ENCODE measurements at places on chromosomes 4 and X.

GRCh38 chrX:47093248-47093647 lies 15.0 kb downstream of the RGN start:
- no peak for DNase-seq
- no peaks in the 10 kb centered on the region for H3K27me3 ChIP-seq
- no peak overlapping the region for H3K4me3 ChIP-seq

DNA sequence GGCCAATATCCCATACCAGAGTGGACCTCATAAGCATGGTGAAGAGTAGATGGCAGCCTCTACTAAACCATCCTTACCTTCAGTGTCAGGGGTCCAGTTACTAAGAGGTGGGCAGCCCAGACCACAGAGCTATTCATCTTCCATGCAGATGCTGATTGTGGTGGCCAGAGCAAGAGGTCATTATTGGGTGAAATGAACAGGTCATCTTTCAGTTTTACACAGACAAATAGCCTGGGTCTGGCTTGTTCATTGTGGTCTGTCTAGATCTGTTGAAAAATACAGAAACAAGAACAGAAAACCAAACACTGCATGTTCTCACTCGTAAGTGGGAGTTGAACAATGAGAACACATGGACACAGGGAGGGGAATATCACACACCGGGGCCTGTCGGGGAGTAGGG lies 71.3 kb downstream of the PAK3 start:
- peaks cover 2% of the 10 kb centered on the region for H3K27me3 ChIP-seq
- H3K36me3 ChIP-seq = no peaks in the 10 kb centered on the region
- no peak for DNase-seq
- H3K27ac ChIP-seq = no peak overlapping the region

- no peak overlapping the region for H3K27ac ChIP-seq
- no peaks in the 10 kb centered on the region for H3K27me3 ChIP-seq
- no peaks in the 10 kb centered on the region for H3K4me1 ChIP-seq
Measured at GRCh38 chr4:28221536-28221935, 1360.9 kb downstream of the STIM2 start.

- no peak for DNase-seq
- no peaks in the 10 kb centered on the region for H3K4me1 ChIP-seq
- H3K27me3 ChIP-seq = no peaks in the 10 kb centered on the region
Measured at GRCh38 chr4:173319696-173320095, 14.5 kb downstream of the HMGB2 start.

- no peak for DNase-seq
- H3K4me3 ChIP-seq = no peak overlapping the region
- H3K27me3 ChIP-seq = no peaks in the 10 kb centered on the region
- H3K4me1 ChIP-seq = peaks cover 3% of the 10 kb centered on the region
- no peaks in the 10 kb centered on the region for H3K36me3 ChIP-seq
Measured at GRCh38 chrX:71504346-71504745, 28.6 kb upstream of the OGT start.

DNA sequence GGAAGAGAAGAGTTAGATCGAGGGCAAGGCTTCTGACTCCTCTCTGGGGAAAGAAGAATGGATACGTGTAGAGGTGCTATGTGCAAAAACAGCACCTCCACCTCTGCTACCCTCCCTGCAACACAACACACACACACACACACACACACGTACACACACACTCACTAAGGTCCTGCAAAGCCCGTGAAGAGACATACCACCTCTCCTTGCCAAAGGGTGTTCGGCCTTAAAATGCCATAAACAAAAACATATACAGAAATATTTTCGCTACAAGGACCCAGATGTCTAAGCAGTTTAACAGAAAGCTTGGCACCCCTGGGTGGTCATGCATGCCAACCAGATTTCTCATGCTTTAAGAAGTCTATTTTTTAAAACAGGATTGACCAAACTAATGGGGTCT lies 1.5 kb downstream of the TIFA start:
- peak overlapping the region; percentile 97 for H3K27ac ChIP-seq
- peaks cover 46% of the 10 kb centered on the region for H3K4me1 ChIP-seq

- no peaks in the 10 kb centered on the region for H3K36me3 ChIP-seq
- DNase-seq = no peak
- H3K27ac ChIP-seq = no peak overlapping the region
- no peak overlapping the region for H3K4me3 ChIP-seq
Measured at GRCh38 chr4:77431546-77431945, 174.1 kb upstream of the CXCL13 start.

GRCh38 chrX:136207546-136207945 lies 43.7 kb downstream of the MAP7D3 start:
- H3K27me3 ChIP-seq = no peaks in the 10 kb centered on the region
- H3K4me1 ChIP-seq = peaks cover 22% of the 10 kb centered on the region
- no peak overlapping the region for H3K27ac ChIP-seq
- H3K4me3 ChIP-seq = no peak overlapping the region

DNA sequence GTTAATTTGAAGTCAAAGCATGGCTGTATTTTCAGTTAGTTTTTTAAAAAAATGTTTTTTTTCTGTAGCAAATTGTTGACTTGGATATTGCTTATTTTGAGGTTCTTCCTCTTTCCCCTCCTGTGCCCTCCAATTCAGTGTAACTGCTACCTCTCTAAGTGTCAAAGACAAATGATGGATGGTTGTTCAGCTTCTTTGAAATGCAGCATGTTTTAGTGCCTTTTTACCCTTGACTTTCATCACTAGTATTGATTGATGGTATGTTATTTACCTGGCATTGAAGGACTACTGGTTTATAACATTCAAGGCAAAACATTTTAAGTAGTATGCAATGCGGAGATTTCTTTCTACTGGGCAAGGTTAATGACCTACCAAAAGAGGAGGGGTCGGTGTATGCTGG lies 281.0 kb upstream of the FAT1 start:
- no peaks in the 10 kb centered on the region for H3K4me1 ChIP-seq
- no peak overlapping the region for H3K27ac ChIP-seq

DNA sequence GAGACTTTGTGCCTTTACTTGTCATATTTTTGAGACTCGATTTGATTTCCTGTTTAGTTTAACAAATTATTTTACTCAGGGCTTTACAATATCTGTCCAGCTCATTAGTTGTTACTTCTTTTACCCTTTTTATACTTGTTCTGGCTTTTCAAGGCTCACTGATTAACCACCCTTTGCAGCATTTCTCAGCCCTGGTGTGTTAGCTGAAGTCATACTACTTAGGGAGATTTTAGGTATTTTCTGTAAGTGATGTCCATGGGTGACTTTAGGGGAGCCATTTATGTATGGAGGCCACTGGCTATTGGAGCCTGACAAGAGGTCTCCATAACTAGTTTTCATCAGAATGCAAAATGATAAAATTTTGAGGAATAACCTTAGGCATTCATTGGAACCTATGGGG lies 147.2 kb downstream of the RPA4 start:
- no peaks in the 10 kb centered on the region for H3K27me3 ChIP-seq
- H3K4me1 ChIP-seq = no peaks in the 10 kb centered on the region
- H3K4me3 ChIP-seq = no peak overlapping the region
- H3K27ac ChIP-seq = no peak overlapping the region
- H3K36me3 ChIP-seq = peaks cover 3% of the 10 kb centered on the region

- no peak overlapping the region for H3K27ac ChIP-seq
- peaks cover 6% of the 10 kb centered on the region for H3K4me1 ChIP-seq
- no peak overlapping the region for H3K4me3 ChIP-seq
- H3K27me3 ChIP-seq = no peaks in the 10 kb centered on the region
- H3K36me3 ChIP-seq = no peaks in the 10 kb centered on the region
- no peak for DNase-seq
Measured at GRCh38 chrX:7139202-7140081, 8.1 kb upstream of the STS start.

- peaks cover 7% of the 10 kb centered on the region for H3K27me3 ChIP-seq
- no peak overlapping the region for H3K4me3 ChIP-seq
- H3K27ac ChIP-seq = no peak overlapping the region
- DNase-seq = no peak
- H3K36me3 ChIP-seq = no peaks in the 10 kb centered on the region
- H3K4me1 ChIP-seq = peaks cover 3% of the 10 kb centered on the region
Measured at GRCh38 chr4:112083587-112084347, 61.5 kb upstream of the FAM241A start.

DNA sequence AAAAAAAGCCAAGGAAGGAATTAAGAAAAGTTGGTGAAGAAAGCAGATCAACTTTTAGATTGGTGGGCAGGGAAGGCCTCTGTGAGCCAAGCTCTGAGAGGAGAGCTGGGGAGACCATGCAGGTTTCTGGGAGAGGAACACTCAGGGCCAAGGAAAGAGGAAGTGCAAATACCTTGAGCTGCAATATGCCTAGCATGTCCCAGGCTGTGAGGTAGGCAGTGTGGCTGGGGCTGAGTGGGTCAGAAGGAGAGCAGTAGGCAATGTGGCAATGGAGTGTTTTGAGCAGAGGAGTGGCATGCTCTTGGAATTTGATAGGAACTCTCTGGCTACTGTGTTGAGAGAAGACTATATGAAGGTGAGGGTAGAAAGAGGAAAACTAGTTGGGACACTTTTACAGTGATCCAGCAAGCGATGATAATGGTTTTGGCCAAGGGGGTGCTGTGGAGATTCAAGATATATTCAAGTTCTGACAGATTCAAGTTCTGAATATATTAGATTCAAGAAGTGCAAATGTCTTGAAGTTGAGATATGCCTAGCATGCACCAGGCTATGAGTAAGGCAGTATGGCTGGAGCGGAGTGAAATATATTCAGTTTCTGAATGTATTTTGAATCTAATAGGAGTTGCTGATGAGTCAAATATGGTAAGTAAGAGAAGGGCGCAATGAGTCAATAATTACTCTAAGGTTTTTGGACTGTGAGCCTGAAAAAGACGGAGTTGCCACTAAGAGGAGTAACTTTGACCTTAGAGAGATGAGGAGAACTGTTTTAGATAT lies 172.5 kb downstream of the CAMK2D start:
- H3K27ac ChIP-seq = no peak overlapping the region
- H3K4me1 ChIP-seq = peaks cover 28% of the 10 kb centered on the region

DNA sequence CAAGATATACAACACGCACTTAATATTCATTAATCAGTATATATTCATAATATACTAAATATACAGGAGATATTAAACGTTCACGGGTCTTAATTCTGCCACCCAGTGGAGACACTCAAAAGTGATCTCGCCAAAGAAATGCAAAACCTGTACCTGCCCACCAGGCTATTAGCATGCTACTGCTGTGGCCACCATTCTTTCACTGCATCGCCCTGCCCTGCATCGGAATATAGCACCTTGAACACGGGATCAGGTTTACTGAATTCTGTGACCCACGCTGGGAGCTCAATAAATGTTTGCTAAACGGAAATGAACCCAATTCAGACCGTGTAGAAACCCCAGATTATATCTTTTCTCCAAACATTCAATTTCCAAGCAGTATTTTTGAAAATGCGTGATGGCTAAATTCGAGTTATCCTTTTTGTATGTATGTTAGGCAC lies 840 bp upstream of the CLCN3 start:
- DNase-seq = peak; percentile 71
- H3K36me3 ChIP-seq = peaks cover 3% of the 10 kb centered on the region
- H3K4me3 ChIP-seq = peak overlapping the region; percentile 99
- peaks cover 21% of the 10 kb centered on the region for H3K4me1 ChIP-seq
- no peaks in the 10 kb centered on the region for H3K27me3 ChIP-seq

- H3K4me3 ChIP-seq = no peak overlapping the region
- no peak for DNase-seq
- H3K27me3 ChIP-seq = peaks cover 8% of the 10 kb centered on the region
- H3K36me3 ChIP-seq = no peaks in the 10 kb centered on the region
- no peak overlapping the region for H3K27ac ChIP-seq
Measured at GRCh38 chr4:153655928-153656327, 28.2 kb upstream of the TLR2 start.

DNA sequence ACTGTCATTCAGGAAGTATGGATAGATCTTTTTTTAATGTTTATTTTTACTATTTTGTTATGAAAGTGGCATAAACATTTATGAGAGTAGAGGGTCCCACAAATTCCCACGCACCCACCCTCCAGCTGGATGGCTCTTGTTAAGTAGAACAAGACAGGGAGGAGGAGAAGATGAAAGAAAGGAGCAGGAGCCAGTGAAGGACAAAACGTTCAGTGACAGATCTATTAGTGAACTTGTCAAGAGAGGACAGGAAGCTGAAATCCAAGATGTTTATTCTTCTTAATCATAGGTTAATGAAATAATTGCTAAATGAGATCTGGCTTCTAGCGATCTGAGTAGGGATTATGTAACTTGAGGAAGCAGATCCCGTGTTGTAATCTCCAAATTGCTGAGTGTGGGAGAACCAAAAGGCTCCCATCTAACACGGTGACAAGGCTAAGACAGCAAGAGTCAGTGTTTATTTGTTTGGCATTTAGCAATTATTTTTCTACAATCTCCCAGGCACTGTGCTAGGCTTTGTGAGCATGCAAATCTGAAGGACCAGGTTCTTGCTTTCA lies 162.5 kb downstream of the SHROOM3 start:
- H3K4me1 ChIP-seq = no peaks in the 10 kb centered on the region
- no peak overlapping the region for H3K4me3 ChIP-seq
- peaks cover 7% of the 10 kb centered on the region for H3K27me3 ChIP-seq
- H3K27ac ChIP-seq = no peak overlapping the region
- DNase-seq = no peak

- no peak overlapping the region for H3K27ac ChIP-seq
- peaks cover 13% of the 10 kb centered on the region for H3K4me1 ChIP-seq
- H3K4me3 ChIP-seq = peak overlapping the region; percentile 66
- peaks cover 11% of the 10 kb centered on the region for H3K27me3 ChIP-seq
Measured at GRCh38 chrX:129655547-129656249, 942 bp upstream of the APLN start.

GRCh38 chr4:122973465-122973864 lies 51.1 kb upstream of the NUDT6 start:
- H3K27ac ChIP-seq = no peak overlapping the region
- H3K36me3 ChIP-seq = peaks cover 23% of the 10 kb centered on the region
- H3K4me1 ChIP-seq = no peaks in the 10 kb centered on the region
- no peak overlapping the region for H3K4me3 ChIP-seq

DNA sequence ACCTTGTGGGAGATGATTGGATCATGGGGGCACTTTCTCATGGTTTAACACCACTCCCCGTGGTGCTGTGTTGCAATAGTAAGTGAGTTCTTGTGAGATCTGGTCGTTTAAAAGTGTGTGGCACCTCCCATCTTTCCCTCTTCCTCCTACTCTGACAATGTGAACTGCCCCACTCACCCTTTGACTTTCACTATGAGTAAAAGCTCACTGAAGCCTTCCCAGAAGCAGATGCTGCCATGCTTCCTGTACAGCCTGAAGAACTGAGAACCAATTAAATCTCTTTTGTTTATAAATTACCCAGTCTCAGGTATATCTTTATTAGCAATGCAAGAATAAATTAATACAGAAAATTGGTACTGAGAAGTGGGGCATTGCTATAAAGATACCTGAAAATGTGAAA lies 509.6 kb upstream of the CT83 start:
- no peak for DNase-seq
- H3K4me3 ChIP-seq = no peak overlapping the region
- no peaks in the 10 kb centered on the region for H3K27me3 ChIP-seq
- H3K27ac ChIP-seq = no peak overlapping the region

GRCh38 chrX:14865201-14865600 lies 7.7 kb downstream of the FANCB start:
- H3K27ac ChIP-seq = no peak overlapping the region
- H3K36me3 ChIP-seq = peaks cover 14% of the 10 kb centered on the region
- H3K4me1 ChIP-seq = peaks cover 2% of the 10 kb centered on the region
- no peak for DNase-seq

All from memory B cell (primary cell).